Epithelial cell of proximal tubule (primary cell): ENCODE measurements at places on chromosomes 1 and 21.

DNA sequence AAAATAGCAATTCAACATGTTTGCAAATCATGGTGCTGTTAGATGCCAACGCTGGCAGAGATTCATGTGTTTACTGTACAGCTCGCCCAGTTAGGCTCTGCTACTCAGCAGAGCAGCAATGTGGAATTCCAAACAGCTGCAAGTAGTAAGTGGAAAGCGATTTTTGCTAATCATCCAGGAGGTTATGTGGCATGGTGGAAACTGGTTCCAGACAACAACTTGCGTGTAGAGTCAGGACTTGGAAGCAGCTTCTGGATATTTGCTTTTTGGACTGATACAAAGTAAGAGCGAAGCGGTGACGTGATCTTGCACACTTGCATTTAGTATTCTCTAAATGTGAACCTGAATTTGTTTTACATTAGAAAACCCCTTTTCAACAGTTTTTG lies 27.1 kb upstream of the HHAT start:
- no peak for DNase-seq

GRCh38 chr1:8905582-8906191 lies 27.2 kb upstream of the ENO1 start:
- DNase-seq: no peak

- no peak for DNase-seq
Measured at GRCh38 chr1:30451532-30452125, 271.8 kb downstream of the MATN1 start.

GRCh38 chr1:172746091-172746949 lies 87.4 kb downstream of the FASLG start:
- peak; percentile 99 for DNase-seq

GRCh38 chr1:56092684-56093570 lies 486.4 kb downstream of the PLPP3 start:
- no peak for DNase-seq

DNA sequence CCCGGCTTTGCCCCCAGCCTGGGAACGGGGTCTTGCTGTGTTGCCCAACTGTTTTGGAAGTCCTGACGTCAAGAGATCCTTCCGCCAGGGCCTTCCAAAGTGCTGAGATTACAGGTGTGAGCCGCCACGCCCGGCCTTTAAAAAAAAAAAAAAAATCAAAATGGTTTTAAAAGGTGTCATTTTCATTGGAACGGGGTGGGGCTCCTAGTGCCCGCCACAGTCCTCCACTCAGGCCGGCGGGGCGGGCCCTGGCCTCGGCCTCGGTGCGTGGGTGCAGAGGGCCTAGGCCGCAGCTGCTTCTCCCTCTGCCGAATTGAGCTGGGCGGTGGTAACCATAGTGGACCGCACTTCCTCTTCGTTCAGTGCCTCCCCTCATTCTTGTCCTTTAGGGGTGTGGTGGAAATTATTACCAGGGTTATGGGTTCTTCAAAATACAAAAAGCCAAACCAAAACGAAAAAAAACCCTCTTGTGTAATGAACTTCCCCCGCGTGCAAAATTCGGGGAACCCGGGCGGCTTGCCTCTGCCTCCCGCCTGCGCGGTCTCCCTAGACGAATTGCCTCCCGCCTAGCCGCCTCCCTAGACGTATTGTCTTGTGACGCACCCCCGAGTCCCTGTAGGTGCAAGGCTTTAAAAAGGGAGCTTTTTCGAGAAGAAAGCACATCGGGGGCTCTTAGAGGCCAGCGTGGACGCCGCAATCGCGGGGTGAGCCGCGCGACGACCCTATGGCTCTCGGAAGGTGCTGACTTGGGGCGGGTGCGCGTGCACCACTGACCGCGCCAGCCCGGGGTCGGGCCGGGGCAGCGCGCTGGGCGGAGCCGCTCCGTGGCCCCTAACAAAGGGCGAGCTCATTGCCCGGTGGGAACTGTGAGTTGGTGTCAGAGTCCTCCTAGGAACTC lies 10.5 kb upstream of the SPEN start:
- no peak for DNase-seq

- no peak for DNase-seq
Measured at GRCh38 chr1:179818743-179819173, 58.8 kb downstream of the TOR1AIP2 start.

- no peak for DNase-seq
Measured at GRCh38 chr1:177131723-177132122, 32.8 kb downstream of the ASTN1 start.

GRCh38 chr1:184958554-184959353 lies 15.6 kb downstream of the NIBAN1 start:
- no peak for DNase-seq

GRCh38 chr1:157238585-157238984 lies 100.4 kb upstream of the ETV3 start:
- DNase-seq: no peak

- DNase-seq: no peak
Measured at GRCh38 chr1:58769809-58770320, 14.0 kb downstream of the JUN start.

GRCh38 chr1:177305040-177306018 lies 134.6 kb downstream of the BRINP2 start:
- DNase-seq: no peak

DNA sequence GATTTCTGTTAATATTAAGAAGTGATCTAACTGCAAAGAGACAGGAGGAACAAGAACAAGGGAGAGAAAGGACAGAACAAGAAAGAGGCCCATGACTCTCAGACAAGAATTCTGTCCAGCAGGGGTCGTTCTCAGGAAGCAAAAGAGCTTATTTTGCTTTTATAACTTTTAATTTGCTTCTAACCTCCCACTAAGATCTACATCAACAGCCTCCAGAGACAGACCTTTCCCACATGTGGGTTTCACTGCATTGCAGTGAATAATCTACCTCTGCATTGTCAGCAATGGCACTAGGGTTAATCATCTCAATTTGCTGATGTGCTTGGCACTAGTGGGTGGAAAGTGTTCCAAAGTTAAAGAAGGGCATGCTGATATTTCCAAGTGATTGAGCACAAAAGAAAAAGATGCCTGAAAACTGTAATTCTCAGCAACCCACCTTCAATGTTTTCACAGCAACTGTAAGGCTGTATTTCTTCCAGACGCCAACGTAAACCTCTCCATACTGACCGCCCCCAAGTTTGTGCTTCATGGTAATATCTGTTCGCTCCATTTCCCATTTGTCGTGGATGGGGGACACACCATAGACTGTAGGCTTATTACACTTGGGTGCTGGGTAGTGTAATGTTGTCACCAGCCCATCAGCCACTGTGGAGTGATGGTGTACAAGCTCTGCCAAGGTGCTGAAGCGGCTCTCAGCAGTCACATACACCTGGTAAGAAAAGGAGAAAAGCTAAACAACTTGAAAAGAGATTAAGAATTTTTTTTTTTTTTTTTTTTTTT lies 39.5 kb downstream of the TOR3A start:
- no peak for DNase-seq

- DNase-seq: no peak
Measured at GRCh38 chr1:65189576-65190115, 41.6 kb downstream of the AK4 start.

DNA sequence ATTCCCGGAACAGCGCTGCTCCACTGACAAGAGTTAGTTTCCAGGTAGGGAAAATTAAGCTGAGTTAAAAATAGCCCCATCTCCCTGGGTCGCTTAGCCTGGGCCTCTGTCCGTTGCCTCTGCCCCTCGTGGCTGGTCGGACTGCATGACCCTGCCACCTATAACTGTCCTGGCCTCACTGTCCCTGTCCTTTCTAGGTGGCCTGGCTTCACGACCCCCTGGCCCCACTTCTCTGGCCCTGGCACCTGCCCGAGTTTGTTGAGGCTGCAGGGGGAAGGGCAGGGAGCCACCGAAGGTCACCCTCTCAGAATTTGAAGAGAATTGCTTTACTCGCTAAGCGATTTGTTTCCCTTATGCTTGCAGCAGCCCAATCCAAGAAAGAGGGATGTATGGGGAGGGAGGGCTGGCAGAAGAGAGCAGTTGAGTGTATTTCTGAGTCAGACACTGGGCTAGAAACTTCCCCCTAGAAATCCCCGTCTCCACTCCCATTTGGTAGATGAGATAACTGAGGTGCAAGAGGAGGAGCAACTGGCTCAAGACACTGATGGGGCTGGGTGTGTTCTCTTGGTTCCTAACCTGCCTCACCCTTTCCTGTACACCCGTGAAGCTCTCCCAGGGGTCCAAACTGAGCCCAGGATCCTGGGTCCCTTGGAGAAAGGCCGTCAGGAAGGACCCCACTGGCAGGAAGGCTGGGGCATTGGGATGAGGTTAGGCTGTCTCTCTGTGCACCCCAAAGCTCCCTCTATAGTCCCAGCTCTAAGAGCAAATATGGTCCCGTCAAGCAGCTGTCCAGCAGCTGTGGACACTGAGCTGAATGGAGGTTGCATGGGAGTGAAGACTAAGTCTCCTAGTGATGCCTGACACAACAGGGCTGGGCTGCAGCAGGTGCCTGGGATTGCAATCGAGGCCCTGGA lies 2.9 kb upstream of the EDN2 start:
- no peak for DNase-seq

DNA sequence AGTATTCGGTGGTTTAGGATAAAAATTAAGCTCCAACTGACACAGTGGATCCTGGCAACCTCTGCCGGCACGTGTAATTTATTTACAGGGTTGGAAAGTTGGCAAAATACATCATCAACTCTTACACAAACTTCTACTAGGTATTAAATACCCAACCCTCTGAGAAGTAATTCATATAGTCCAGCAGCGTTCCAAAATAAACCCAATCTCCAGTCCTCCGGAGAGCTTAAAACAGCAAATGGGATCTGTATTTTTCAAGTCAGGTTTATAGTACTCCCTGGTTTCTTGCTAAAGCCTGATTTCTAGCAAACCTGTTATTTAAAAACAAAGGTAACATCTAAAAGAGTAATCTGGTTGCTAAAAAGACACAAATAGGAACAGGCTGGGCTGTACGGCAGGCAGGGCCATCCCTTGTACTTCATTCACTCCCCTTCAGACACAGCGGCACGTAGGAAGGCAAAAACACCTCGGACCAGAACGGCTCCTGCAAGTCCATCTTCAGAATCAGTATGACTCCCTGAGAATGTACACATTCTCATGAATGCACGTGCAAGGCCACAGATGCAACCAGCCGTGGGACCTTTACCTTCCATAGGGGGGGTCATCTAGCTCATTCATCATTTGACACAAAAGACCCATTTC lies 8.6 kb downstream of the GLIS1 start:
- no peak for DNase-seq

DNA sequence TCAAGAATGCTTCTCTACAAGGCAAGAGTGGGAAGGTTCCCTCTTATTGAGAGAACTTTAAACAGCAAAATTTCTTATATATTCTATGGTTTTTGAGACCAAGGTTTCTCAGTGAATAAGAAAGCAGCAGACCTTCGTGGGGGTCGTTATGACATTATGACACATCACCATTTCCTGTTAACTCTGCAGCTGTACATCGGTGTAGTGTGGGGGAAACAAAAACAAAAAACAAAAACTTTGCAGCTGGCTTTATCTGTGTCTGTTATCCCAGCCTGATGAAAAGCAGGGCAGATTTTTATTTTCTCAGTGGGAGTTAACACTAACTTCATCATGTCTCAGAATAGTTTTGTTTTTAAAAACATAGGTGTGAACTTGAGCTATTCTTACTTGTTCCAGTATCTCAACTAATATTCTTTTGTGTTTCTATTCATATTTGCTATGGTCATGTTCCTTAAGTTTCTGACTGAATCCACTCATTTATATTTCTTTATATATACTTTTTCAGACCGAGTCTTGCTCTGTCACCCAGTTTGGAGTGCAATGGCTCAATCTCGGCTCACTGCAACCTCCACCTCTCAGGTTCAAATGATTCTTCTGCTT lies 2.1 kb downstream of the SDE2 start:
- DNase-seq: no peak

- DNase-seq: no peak
Measured at GRCh38 chr21:16370186-16370585, 640.4 kb downstream of the USP25 start.

DNA sequence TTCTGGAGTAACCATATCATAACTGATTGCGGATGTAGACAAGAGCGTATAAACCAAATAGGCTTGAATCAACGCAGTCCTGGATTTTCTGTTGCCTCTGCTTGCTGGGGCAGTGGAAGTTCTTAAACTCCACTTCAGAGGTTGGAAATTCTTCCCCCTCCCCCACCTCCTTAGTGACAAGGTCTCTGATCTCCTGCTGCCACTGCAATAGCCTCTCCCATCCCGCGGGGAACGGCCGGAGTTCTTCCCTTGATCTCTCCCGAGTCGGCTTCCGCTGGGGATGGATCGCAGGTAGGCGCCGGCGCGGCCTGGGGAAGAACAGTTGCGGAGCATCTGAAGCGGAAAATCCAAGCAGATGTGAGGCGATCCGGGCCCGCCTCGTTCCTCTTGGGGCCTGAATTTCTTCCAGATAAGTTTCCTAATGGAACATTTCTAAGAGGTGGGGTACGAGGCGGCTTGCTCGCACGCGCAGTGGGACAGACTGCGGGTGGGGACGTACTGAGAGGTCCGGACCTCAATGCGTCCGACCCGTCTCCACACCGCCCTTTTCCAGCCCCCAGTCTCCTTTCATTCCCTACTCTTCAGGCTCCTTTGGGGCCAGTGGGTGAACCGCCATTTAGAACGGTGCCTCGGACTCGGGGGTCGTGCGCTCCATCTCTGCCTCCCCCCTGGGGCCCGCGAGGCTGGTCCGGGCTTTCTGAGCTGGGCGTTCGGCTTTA lies 3.1 kb upstream of the SIM2 start:
- DNase-seq: no peak

DNA sequence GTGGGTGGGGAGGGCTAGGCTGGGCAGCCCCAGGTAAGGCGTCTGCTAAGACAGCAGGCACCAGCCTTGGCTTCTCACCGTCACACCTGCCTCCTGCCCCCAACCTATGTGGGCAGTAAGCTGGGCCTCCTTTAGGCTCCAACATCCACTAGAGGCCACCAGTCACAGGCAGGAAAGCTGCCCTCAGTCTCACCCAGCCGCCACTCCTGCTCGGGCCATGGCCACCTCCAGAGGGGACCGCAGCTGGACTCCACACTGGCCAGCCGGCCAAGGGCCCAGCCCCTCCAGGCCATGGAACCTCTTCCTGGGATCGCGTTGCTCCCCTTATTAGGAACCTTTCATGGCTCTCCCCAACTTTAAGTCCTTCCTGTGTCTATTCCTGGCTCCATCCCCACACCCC lies 74.5 kb downstream of the MRPL37 start:
- DNase-seq: no peak

DNA sequence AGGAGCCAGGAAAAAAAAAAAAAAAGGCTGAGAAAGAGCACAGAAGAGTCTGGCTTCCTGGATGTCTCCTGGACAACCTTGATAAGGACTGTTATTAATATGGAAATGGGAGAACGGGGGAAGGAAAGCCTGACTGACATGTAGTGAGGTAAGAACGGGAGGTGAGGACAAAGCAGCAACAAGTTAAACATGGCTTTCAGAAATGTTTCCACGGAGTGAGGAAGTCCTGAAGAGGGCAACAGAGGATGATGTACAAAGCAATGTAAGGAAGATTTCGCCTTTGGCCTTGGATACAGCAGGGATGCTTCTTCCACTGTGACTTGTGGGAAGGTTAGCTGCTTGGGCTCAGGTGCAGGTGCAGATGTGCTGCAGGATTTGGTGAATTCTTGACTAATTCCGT lies 11.9 kb upstream of the NIBAN1 start:
- DNase-seq: no peak

DNA sequence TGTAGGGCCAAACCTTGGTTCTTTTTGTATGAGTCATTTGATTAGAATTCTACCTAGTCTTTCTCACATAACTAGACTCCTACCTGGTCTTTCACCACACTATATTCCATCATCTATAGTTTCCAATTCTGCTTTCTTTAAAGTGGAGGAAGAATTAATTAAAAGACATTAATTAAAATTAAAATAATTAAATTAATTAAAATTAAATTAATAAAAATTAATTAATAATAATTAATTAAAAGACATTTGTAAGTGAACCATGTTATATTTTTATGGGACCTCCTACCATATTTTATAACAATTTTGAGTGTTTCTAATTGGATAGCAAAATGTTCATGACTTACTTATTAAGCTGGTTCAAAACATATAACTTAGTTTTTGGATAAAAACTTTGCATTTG lies 77.4 kb downstream of the CCDC18 start:
- no peak for DNase-seq
